ENCODE measurements at places on chromosomes 3 and 15.

DNA sequence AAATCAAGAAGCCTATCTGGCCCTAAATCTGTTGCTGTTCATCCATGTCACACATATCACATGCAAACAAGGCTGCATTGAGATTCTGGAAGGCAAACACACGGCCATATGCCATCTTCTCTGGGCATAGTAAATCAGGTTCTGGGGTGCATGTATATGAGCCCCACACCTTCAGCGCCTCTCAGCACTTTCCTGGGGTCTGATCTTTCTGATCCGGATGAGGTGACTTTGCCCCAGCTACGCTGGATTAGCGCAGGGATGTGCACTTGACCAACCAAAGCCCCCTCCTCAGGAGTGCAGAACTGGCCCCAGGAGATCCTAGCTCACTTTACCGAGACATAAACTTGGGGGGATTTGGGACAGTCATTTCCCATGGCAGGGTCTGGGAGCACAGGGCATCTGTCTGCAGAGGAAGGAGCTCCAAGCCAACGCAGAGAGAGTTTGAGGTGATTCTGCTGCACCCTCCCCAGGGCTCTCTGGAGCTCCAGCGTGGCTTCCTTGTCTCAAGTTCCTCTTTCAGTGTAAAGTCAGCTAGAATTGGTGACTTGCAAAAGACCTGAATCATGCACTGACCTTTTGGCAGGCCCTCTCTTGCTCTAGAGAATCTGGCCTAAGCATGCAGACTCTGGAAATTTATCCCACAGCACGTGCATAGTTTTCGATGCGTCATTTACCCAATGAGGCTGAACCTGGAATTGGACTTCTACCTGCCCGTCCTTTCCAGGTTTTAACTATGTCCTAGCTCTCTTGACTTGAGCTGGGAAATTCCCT lies 63.5 kb upstream of the KLF13 start:
- DNase-seq: peak; percentile 7

DNA sequence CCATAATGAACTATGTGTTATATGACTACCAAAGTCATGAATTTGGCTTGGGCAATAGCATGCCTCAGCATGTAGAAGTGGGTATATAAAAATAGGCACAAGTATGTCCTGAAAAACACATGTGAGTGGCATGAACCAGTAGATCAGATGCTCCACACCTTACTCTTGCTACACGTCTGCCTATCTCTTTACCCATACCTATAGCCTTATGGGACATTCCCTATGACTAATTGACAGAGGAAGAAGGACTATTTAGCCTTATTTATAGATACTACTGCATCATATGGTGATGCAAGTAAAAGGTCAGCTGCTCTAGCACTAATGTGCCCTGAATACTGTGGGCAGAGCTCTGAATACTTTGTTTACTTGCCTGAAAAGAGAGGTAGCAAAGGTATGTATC lies 81.0 kb upstream of the ZPLD1 start:
- no peak for DNase-seq

DNA sequence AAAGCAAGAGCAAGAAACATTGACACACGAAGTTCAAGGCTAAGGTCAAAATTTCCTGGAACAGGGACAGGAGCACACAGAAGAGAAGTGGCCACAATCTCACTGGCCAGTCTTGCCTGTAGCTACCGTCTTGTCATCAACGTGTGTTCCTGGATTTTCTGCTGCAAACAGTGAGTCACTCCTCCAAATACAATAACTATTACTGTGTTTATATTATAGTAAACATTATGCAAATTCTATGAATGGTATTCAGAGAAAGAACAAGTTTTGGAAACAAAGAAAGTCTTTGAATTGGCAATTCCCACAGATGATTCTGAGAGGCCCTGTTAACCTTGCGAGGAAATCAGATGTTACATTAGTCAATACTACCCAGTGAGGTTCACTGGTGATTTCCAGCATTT lies 220.5 kb downstream of the FAM43A start:
- DNase-seq: peak; percentile 68

DNA sequence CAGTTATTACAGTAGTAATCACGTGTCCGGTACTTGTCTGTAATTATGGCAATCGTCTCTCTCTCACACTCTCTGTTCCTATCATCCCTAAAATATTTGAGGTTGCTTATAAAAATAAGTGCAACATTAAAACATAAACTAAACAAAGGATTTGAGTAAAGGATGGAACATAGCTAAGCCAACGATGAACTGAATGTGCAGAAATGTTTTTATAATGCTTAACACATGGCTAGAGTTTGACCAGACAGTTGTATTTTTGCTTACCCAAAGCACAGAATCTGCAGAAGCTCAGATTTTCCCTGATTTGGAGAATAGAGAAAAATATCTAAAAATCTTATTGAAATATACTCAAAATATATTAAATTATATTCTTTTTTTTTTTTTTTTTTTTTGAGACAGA lies 1030.9 kb downstream of the NAALADL2 start:
- DNase-seq: peak; percentile 13

DNA sequence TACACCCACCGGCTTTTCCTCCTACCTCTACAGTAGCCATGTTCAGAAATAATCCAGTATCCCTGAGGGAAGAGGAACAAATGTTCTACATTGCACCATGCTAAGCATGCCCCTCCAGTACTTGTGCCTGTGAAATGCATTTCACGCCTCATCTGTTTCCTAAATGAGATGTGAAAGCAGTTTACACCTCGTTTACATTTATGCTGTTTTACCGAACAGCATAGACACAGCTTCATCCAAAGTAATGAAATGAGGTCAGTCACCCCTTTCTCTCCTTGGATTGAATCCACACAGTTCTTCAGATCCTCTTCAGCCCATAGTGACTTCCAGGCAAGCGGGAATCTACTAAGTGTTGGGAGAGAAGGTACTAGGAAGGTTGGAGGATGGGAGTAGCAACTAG lies 514.3 kb downstream of the PDCD6IP start:
- DNase-seq: no peak

- no peak for DNase-seq
Measured at GRCh38 chr3:139774560-139775302, 97.0 kb upstream of the NMNAT3 start.

- DNase-seq: no peak
Measured at GRCh38 chr15:23912191-23912590, 225.1 kb upstream of the NDN start.

- DNase-seq: no peak
Measured at GRCh38 chr3:25430935-25431770, 3.1 kb downstream of the RARB start.

- DNase-seq: no peak
Measured at GRCh38 chr15:57198654-57199291, 177.5 kb upstream of the CGNL1 start.

- DNase-seq: no peak
Measured at GRCh38 chr15:85947021-85947420, 132.7 kb upstream of the AGBL1 start.

DNA sequence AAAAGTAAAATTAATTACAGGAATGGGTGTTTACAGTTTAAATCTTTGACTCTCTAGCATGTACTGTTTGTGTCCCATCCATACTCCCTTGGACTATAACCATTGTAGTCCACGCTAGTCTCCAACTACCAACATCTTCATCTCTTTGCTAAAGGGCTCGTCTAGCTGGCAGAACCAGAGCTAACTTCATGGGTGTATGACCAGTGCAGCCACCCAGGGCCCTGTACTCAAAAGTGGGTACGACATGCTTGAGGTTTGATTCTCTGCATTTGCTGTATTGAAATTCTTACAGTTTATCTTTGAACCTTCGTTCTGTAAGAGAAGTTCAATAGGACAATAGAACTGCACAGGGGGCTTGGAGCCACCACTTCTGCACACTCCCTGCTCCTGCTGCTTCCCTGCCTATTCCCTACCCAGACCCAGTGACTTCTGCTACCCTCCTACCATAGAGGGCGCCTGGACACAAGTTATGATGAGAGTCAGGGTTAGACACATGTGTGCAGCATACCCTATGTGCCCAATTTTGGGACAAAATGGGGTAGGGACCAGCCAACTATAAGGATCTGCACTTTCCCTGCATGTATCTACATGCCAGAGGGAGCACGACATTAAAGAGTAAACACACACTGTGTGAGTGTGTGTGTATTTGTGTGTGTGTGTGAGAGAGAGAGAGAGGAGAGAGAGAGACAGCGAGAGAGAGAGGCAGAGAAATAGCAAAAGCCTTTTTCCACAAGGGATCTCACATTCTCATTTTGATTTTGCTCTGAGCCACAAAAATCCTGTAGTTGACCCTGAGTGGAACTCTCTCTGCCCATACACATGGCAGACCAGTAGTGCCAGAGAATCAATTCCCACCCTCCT lies 59.0 kb upstream of the NECTIN3 start:
- DNase-seq: no peak

GRCh38 chr15:89669941-89670340 lies 9.2 kb downstream of the PLIN1 start:
- DNase-seq: no peak

GRCh38 chr3:13277196-13277813 lies 142.8 kb downstream of the NUP210 start:
- DNase-seq: no peak

DNA sequence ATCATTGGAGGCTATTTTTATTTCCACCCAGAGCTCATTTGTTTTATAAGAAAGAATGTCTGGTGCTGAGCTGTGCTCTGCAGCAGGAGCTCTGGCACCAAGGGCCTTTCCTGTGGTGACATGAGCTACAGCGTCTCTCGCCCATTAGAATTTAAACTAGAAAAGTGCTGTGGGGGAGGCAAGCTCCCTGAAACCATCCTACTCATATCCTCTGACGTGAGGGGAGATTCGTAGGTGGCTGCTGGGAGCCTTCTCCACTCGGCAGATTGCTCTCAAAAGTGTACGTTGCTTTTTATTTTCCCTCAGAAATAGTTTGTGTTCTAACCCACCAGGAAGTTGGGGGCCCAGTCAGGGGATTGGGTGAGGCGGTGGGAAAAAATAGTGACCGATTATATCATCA lies 76.3 kb upstream of the ARHGEF3 start:
- DNase-seq: peak; percentile 24

- no peak for DNase-seq
Measured at GRCh38 chr3:119236756-119237155, 3.9 kb downstream of the B4GALT4 start.

GRCh38 chr3:164723396-164723795 lies 354.9 kb downstream of the SI start:
- no peak for DNase-seq

DNA sequence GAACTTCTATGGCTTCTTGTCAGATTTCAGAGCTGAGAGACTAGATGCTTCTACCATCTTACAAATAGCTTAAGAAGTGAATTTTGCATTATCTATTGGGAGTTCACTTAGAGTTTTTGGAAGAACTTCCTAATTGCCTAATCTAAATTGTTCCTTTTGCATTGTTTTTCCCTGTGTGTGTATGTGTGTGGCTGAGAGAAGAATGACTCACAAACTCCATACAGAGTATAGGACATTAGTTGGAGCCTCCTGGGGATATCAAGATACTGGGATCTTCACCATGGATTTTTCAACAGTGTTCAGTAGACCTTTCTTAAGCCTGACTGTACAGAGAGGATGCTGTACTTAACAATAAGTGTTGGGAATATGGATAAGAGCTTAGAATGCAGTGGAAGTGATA lies 10.9 kb downstream of the TLNRD1 start:
- DNase-seq: peak; percentile 39

GRCh38 chr15:57626713-57627440 lies 35.2 kb downstream of the MYZAP start:
- no peak for DNase-seq

DNA sequence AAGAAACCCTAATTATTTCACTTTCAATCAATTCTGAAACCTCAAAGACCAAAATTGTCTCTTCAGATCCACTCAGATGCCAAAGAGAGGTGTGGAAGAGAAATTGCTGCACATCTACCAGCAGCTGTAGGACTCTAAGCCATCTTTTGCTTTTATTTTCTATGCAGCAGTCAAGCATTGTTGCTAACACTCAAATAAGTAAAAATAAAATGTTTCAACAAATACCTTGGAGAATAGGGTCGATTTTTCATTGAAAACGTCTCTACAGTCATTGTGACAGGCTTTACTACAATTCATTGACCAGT lies 66.4 kb upstream of the CFAP20DC start:
- no peak for DNase-seq

- DNase-seq: peak; percentile 84
Measured at GRCh38 chr3:16203031-16203430, 28.6 kb downstream of the GALNT15 start.

- peak; percentile 87 for DNase-seq
Measured at GRCh38 chr3:149783576-149783975, 8.8 kb downstream of the ANKUB1 start.

DNA sequence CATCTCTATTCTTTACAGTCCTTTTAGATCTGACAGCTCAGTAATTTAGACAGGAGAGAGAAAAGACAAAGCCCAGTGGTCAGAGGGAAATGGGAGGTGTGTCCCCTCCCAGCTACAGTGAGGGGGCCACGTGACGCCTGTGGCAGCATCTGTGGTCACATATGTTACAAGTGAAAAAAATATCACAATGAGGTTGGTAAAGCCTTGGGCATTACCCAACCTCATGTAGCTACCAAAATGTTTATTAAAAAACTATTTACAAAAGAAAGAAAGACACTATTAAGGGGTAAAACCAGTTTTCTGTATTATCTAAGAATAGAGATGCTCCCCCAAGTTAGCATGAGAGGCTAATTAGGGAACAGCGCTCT lies 42.9 kb upstream of the PLCL2 start:
- DNase-seq: no peak

DNA sequence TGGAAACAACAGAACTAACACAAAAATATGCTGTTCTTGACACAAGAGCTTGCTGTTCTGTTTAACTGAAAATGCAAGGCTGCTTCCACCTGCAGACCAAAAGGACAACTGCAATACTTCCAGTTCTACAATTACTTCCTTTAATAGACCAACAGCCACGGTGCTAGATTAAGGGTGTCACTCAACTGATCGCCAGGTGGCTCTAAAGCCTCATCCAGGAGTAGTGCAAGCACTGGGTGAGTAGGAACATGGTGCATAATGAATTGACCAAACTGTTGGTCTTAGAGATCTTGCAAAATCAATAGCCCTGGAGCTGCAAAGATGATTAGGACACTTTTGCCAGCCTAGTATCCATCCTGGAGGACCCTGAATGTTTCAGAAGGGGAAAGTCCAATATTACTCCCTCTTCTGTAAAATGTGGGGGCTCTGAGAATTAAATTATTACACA lies 3.6 kb upstream of the CLDN16 start:
- DNase-seq: peak; percentile 69

All from IMR-90 (cell line).